ENCODE measurements at places on chromosomes 3 and 15. TPM values are rescaled to one million over a fixed set of nuclear protein-coding genes. Genes with fewer than 3 reads are reported as not detected.
A peak's percentile ranks its signal among the peaks of the same experiment; 100 is the strongest.

- peak; percentile 87 for DNase-seq
These were observed 1.0 kb downstream of the ANP32A start for GRCh38 chr15:68819495-68820294.

DNA sequence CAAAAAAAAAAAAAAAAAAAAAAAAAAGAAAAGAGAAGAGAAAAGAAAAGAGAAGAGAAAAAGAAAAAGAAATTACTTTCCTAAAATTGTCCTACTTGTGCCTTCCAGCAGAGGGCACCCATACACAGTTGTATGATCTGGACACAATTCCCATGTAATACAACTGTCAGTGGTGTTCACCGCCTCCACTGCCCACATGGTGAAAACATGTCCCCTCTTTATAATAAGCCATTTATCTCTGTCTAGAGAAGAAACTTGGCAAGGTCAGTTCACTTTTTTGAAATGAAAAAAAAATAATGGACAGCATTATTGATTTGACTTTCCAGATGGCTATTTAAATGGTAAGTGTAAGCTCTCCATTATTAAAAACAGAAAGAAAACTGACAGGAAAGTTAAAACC lies 459.4 kb downstream of the GBE1 start:
- DNase-seq, result peak; percentile 64

DNA sequence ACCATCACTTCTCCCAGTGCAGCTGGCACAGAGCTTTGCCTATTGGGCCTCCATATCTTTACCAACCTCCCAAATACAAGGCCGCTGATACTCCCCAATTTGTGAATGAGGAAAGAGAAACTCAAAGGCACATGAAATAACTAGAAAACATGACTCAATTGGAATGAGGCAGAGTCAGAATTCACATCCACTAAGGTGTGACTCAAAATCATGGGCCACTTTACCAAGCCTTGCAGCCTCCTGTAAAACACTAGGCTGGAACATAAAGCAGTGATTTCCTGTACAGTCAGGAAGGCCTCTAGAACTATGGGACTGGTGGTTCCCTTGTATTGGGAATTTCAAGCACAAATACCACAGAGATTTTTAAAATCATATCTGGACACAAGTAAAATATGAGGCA lies 128.6 kb downstream of the DCLK3 start:
- no peak for DNase-seq

DNA sequence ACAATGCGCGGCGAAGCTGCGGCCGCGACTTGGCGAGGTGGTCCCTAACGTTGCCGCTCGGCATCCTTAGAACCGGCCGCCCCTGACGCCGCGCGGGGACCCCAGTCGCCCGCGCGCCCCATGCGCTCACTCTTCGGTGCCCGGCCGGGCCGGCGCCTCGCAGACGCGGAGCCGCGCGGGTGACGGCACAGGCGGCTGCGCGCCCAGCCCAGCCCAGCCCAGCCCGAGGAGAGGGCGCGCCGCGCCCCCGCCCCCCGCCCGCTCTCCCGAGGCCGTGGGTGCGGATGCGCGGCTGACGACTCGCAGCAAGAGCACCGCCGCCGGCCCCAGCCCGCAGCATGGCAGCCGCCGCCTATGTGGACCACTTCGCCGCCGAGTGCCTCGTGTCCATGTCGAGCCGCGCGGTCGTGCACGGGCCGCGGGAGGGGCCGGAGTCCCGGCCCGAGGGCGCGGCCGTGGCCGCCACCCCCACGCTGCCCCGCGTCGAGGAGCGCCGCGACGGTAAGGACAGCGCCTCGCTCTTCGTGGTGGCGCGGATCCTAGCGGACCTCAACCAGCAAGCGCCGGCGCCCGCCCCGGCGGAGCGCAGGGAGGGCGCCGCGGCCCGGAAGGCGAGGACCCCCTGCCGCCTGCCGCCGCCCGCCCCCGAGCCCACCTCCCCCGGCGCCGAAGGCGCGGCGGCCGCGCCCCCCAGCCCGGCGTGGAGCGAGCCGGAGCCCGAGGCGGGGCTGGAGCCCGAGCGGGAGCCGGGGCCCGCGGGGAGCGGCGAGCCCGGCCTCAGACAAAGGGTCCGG lies 437 bp downstream of the KLF13 start:
- no peak for DNase-seq

DNA sequence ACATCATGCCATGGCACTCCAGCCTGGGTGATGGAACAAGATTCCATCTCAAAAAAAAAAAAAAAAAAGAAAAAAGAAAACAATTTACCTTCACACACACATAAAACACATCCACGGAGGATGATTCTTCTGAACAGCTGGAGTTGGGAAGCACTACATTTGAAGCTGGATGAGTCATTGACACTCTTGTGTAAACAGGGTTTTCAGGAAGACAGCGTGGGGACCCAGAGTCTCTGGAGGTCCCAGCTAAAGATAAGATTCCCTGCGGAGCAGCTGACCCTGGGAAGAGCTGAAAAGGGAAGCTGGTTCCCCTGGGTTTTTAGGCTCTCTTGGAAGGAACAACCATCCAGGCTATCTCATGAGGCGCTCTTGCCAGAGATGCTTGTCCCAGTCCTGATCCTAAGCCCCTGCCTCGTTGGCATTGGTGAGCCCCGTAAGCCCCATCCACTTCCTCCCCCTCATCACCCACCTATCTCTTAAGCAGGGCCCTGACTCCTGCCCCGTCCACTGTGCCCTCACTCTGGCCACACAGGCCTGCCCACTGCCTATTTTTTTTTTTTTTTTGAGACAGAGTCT lies 32.0 kb upstream of the FURIN start:
- no peak for DNase-seq

Gene FEZF2
- not detected for total RNA-seq

Gene CYP8B1
- not detected for total RNA-seq

Gene NRROS
- 3.9 TPM for total RNA-seq

Measured in tongue (tissue), 3 donors.